ENCODE measurements at places on chromosomes 1 and 21.

- no peak for DNase-seq
These were observed 22.2 kb upstream of the ALG14 start for GRCh38 chr1:95094923-95095322.

DNA sequence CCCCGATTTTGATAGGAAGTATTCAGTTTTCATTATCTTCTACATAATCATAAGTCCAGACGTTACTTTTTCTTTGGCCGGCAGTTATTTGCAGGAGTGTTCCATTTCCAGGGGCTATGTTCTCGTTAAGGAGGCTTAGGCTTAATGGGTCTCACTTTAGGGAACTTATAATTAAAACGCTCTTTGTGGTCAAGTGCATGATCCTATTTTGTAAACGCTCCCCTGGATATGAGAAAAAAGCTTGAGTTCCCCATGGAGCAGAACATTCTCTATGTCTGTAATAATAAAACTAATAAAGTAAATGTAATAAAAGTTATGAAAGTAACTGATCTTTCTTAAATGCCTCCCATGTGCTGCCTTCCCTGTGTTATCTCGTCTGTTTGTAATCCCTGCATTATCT is 48.7 kb upstream of the GPR153 start:
- DNase-seq: no peak

GRCh38 chr1:45543581-45544417 is 6.8 kb upstream of the AKR1A1 start:
- peak; percentile 78 for DNase-seq

DNA sequence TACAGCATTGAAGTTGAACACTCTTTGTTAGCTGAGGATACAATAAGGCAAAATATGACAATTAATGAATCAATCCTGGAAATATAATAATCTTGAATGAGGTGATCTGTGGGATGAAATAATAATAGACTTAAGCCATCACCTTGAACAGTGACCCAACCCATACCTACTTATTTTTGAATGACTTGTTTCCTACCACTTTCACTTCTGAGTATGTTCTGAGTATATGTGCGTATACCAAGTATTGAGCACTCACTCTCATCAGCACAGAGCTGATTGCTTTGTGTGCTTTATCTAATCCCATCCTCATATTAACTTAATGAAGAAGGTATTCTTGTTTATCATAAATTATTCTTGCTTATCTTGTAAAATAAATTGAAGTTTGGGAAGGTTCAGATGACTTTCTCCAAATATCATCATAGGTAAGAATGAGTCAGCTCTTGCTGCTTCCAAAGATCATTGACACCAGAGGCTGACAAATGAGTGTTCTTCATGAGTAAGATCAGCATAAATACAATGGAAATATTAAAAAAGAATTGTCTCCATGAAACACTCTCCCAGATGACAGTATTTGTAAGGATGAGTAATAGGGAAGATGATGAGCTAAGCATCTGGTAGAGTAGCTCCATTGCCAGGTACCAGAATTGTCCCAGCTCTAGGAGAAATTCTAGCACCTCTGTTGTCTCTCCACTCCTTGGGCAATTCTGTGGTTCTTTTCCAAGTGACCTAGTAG is 198.1 kb upstream of the KIAA0040 start:
- DNase-seq: no peak

DNA sequence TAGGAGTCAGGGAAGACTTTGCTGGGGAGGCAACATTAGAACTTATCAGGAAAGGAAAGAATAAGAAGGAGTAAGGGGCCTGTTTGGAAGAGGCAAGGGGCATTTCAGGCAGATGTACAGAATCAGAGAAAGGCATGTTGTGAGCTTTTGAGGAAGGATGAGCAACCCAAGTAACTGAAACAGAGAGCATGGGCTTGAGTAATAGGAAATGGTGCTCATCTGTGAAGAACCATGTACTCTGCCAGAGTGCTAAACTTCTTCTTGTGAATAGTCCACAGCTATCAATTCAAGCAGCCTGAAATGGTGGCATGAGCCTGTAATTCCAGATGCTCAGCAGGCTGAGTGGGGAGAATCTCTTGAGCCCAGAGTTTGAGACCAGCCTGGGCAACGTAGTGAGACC is 19.2 kb upstream of the PIGK start:
- no peak for DNase-seq

DNA sequence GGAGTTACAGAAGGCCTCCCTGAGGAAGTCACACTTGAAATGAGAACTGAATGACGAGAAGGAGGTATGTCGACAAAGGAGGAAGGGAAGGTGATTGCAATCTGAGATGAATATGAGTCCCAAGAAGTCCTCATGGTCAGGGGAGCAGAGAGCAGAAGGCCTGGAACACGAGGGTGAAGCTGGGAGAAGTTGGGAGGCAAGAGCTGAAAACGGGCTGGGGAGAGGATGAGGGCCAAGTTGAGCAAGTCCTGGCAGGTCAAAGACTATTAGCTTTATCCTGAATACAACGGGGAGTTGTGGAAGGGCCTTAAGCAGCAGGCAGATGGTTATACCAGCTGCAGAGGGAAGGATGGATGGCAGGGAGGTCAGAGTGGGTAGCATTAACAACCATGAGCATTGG is 89.5 kb downstream of the KCNJ15 start:
- DNase-seq: no peak

GRCh38 chr1:223175032-223175431 is 32.0 kb upstream of the TLR5 start:
- DNase-seq: no peak

- peak; percentile 25 for DNase-seq
These were observed 83.7 kb upstream of the IFFO2 start for GRCh38 chr1:19040010-19040680.

- DNase-seq: no peak
These were observed 5.0 kb downstream of the PCNX2 start for GRCh38 chr1:233290396-233291034.

DNA sequence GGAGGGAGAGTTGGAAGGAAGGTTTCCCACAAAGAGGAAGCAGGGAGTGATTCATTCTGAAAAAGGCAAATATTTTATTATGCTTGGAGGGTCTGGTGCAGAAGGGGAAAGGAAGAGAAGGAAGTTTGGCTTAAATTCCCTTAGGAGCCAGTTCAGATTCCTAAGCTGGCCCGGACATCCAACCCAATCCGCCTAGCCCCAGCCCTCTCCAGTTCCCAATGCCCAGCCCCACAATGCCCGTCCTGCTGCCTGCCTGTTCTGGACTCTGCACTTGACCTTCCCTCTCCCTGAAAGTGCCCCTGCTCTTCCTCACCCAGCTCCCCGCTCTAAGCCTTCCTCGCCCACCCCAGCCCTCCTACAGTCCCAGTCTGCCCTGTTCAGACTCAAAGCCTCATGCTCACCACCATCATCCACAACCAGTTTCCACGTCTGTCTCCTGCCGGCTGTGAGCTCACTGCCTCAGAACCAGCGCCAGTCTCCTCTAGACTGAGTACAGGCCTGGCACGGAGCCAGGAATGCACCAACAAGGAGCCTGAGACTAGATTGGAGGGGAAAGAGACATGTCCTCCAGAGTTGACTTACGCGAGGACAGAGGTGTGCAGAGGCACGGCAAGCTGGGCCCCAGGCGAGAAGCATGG is 18.9 kb downstream of the CAPN2 start:
- peak; percentile 87 for DNase-seq

DNA sequence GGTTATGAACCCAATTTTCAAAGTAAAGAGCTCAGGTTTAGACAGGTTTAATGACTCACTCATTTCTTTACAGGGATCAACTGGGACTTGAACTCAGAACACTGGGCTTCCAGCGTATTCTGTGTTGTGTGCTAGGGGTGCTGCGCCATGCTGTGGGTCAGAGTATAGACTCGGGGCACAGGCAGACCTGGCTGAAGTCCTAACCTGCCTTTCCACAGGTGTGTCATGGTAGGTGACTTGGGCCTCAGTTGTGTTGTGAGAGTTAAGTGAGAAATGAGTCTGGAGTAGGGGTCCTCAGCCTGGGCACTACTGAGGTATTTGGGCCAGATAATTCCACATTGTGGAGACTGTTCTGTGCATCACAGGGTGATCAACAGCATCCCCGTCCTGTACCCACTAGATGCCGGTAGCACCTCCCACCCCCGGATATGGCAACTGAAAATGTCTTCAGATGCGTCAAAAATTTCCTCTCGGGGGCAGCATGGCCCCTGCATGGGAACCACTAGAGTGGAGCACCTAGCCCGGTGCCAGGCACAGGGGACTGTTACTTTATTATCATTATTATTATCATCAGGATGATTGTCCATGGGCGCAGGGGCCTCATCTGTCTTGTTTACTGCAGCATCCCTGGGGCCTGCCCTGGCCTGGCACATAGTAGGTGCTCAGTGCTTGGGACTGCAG is 575.5 kb downstream of the PTPRU start:
- no peak for DNase-seq

- DNase-seq: no peak
These were observed 42.5 kb upstream of the CSF3R start for GRCh38 chr1:36525166-36525565.

DNA sequence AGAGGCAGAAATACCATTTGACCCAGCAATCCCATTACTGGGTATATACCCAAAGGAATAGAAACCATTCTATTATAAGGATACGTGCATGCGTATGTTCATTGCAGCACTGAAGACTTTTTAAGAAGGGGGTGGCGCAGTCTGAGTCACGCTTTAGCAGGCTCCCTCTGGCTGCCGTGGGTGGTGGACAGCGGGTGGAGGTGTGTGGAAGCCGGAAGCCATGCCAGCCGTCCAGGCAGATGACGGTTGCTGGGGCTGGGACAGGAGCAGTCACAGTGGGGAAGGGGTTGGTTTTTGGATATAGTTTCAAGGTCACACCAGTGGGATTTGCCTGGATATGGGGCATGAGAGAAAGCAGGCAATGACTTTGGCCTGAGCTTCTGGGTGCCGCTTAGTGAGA is 270.5 kb downstream of the GRIK3 start:
- peak; percentile 33 for DNase-seq

- DNase-seq: no peak
These were observed 1.8 kb upstream of the HSPG2 start for GRCh38 chr1:21938732-21939538.

- no peak for DNase-seq
These were observed 38.2 kb downstream of the CD46 start for GRCh38 chr1:207789792-207790787.

DNA sequence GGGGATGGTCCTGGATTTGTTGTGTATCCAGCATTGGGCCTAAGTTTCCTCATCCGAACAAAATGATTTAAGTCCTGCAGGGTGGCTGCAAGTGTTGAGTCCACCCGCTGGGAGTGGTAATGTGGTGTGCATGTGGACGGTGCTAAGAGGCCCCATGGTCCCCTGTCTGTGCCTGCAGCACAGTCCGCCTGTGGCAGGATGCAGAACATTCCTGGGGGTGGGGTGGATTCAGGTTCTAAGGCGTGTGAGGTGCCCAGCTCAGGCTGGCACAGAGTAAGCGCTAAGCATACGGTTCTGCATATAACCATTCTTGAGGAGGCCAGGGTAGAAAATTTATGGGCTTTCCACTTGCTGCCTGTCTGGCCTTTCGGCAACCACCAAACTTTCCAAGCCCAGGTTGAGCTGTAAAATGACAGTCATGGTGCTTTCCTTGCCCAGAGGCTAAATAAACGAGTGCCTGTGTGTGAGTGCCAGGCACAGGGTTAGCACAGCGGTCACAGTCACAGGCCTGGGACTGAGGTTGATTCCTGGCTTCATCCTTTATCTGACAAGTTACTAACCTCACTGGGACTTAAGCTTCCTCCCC is 30.7 kb downstream of the SLC2A1 start:
- peak; percentile 31 for DNase-seq

GRCh38 chr21:17597680-17598079 is 15.0 kb downstream of the BTG3 start:
- no peak for DNase-seq

- no peak for DNase-seq
These were observed 3.7 kb upstream of the NEK7 start for GRCh38 chr1:198153103-198153502.

- DNase-seq: peak; percentile 74
These were observed 12.9 kb upstream of the TMEM125 start for GRCh38 chr1:43256675-43257570.

GRCh38 chr1:38000529-38001455 is 4.5 kb downstream of the FHL3 start:
- DNase-seq: no peak
